Cortex of kidney (tissue), 1 donor: ENCODE measurements at places on chromosomes 2 and 18.

DNA sequence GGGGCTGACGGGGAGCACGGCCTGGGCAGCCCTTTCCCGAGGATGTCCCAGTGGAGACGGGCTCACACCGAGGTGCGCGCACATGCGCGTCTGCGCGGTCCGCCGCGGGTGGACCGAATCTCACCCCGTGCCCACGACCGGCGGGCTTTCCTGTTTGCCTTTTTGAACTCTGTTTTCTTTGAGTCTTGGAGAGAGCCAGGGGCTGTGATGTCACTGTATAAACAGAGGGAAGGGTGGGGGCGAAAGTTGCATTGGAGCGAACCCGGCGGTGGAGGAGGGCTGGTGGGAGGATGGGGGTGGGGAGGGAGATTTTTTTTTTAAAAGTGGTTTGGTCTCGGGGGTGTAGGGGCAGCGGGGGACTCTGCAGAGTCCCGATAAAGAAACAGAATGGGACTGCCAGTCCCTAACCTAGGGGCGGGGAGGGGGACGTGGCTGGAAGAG is 141.2 kb upstream of the CTAGE1 start:
- DNase-seq, result no peak

- no peak for DNase-seq
These were observed 5.6 kb upstream of the CENPA start for GRCh38 chr2:26780203-26780760.

GRCh38 chr2:216370961-216371712 is 1.1 kb downstream of the MARCHF4 start:
- DNase-seq, result no peak

DNA sequence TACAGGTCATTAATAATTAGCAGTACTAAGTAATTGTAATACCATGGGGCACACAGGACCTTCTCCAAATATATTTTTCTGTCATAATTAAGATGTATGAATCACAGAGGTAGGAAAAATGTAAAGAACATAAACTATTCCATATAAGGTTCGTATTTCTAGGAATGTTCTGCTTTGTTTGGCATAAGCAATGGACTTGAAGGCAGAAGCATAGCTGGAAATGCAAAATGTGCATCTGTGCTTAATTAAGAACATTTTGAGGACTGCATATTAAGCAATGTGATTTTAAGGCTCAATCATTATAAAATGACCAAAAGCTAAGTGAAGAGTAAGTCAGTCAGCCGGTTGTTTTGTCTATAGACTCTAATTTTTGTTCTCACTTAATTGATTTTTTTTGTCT is 123.2 kb downstream of the RBM43 start:
- no peak for DNase-seq
